ENCODE measurements at places on chromosomes 12 and 14. TPM values are rescaled to one million over a fixed set of nuclear protein-coding genes. Genes with fewer than 3 reads are reported as not detected.

Gene PGF
- 1.8 TPM for total RNA-seq

Gene ALDH1L2
- total RNA-seq, result 50.9 TPM

Gene TCL1A
- total RNA-seq, result not detected

Gene FIGNL2
- 0.32 TPM for total RNA-seq

Gene WSCD2
- not detected for total RNA-seq

Gene SLC24A4
- not detected for total RNA-seq

Gene CGRRF1
- total RNA-seq, result 15.4 TPM

Gene OR6C1
- not detected for total RNA-seq

Data from GM23248 (cell line).